ENCODE measurements at places on chromosomes 12 and 14. TPM values are rescaled to one million over a fixed set of nuclear protein-coding genes. Genes with fewer than 3 reads are reported as not detected.

Gene ANKS1B
- 20.8 TPM for total RNA-seq

Gene PRKD1
- total RNA-seq, result 34.0 TPM

Gene TUBA1B
- total RNA-seq, result 680 TPM

Gene LALBA
- not detected for total RNA-seq

Gene PKP2
- total RNA-seq, result 25.9 TPM

Gene AHNAK2
- total RNA-seq, result 77.7 TPM

Gene KCTD10
- total RNA-seq, result 88.8 TPM

Gene OR4N5
- total RNA-seq, result not detected

Gene ABCC9
- total RNA-seq, result 45.6 TPM

Gene EIF2B1
- total RNA-seq, result 37.1 TPM

Gene PAPOLA
- 188 TPM for total RNA-seq

All from sciatic nerve (tissue), 2 donors.